ENCODE measurements at places on chromosomes 2 and 18.

DNA sequence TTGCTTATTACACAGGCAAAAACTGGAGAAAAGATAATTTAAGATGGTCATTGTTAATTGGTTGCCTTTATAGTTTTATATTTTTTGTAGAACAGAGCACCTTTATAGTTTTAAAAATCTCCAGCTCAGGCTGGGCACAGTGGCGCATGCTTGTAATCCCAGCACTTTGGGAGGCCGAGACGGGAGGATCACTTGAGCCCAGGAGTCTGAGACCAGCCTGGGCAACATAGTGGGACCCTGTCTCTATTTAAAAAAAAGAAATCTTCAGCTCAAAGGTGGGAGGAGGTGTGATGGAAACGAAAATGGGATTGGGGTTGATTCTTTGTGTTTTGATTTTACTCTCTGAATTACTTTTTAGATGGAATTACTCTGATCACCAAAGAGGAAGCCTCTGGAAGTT is 85.4 kb downstream of the XRCC5 start:
- no peak for DNase-seq

DNA sequence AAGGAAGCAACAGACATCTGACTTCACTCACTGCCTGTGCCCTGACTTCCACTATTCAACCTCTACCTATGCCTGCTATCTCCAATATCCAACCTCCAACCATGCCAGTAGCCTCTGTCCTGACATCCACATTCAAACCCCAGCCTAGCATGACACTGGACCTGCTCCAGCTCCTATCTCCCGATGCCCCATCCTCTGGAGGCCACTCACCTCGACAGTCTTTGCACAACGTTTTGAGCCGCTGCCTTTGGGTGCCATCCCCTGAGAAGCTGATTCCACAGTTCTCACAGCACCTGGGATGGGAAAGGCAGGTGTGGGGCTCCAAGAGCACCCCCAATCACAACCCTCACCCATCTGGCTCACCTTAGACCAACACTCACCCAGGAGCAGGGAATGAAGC is 4.9 kb downstream of the MBD1 start:
- no peak for DNase-seq

DNA sequence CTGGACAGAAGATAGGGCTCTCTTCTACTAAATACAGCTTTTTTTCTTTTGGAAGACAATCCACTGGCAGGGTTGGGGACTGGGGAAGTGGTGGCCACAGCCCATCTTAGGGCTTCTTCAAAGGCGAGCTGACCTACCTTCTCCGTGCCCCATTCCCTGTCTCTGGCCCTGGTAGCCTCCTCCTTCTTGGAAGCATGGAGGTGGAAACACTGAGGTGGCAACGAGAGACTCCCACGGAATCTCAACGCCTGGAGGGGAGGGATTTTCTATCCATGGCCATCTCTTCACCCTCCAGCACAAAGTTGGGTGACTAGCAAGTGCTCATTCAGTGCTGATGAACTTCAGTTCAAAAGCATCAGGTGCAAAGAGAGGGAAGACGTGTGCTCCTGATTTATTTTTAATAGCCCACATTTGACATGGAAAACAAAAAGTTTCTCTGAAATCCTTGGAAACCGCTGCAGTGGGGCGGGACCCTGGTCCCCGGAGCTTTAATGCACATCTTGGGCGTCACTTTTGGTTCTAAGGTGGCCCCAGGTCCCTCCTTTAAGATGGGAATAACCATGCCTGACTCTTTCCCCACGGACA is 633 bp upstream of the ARMC9 start:
- no peak for DNase-seq

- peak; percentile 66 for DNase-seq
Measured at GRCh38 chr2:47569658-47570475, 166.9 kb downstream of the MSH2 start.

GRCh38 chr2:239830121-239831000 is 194.8 kb downstream of the NDUFA10 start:
- no peak for DNase-seq

DNA sequence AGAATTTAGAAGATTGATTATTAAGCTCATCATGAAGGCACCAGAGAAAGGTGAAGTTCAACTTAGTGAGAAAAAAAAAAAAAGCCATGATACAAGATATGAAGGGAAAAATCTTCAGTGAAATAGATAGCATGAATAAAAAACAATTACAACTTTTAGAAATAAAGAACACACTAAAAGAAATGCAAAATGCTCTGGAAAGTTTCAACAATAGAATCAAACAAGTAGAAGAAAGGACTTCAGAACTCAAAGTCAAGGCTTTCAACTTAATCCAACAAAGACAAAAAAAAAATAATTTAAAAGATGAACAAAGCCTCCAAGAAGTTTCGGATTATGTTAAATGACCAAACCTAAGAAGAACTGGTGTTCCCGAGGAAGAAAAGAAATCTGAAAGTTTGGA is 105.5 kb downstream of the GRB14 start:
- DNase-seq, result no peak

- DNase-seq, result no peak
Measured at GRCh38 chr2:117481608-117482007, 332.9 kb upstream of the DDX18 start.

- peak; percentile 52 for DNase-seq
Measured at GRCh38 chr18:63107171-63107845, 212.3 kb downstream of the BCL2 start.

DNA sequence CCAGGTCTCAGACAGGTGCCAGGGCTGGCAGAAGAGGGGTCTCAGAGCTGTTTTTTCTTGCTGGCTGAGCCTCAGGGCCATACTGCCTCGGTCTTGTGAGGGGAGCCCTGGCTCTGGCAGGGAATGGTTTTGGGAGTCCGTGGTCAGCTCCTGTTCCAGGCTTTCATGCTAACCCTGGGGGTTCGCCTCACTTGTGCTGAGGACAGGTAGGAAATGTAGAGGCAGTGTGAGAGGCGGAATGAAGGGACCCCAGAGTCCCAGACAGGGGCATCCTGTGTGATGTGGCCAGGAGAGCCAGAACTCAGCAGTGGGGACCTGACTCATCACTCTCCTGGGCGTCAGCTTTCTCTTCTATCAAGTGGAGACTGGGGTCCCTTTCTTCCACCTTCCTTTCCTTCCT is 5.7 kb upstream of the CELF4 start:
- no peak for DNase-seq

GRCh38 chr2:203551778-203552177 is 16.7 kb upstream of the RAPH1 start:
- DNase-seq, result no peak

DNA sequence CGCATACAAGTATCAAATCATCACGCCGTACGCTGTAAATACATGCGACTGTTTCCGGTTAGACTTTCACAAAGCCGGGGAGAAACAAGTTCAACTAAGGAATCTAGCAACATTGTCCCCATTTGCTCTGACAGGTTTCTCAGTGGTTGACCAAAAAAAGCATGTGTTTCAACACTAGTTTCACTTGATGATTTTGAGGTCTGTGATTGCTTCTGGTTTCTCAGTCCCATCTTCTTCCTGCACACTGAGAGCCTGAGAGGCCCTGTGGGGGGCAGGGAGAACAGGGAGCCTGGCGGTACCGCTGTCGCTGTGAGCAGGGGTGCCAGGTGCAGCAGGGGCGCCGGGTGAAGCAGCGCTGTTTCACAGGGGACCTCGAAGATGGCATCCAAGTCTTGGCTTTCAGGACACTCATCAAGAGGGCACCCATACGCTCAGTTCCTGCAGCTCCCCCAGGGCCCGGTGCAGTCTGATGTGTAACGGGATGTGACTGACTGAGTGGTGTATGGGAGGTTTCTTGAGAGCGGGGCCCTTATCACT is 270.9 kb downstream of the TWIST2 start:
- no peak for DNase-seq

DNA sequence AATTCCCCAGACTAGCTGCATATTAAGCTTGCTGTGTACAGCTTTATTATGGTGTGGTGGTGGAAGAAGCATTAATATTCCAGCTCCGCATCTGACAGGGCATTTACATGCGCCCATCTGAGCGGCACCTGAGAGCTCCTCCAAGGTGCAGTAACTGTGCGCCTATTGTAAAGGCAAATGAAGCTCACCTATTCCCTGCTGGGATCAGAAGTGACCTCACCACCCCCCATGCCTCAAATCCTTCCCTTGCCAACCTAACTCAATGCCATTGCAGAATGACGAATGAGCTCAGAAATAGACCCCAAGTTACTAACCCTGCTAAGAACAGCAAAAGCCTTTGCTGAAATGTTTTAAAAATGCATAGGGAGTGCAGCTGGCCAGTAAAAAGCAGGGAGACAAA is 14.3 kb downstream of the BCL11A start:
- DNase-seq, result no peak

All from GM13976 (cell line).